ENCODE measurements at places on chromosomes 1 and 21.

DNA sequence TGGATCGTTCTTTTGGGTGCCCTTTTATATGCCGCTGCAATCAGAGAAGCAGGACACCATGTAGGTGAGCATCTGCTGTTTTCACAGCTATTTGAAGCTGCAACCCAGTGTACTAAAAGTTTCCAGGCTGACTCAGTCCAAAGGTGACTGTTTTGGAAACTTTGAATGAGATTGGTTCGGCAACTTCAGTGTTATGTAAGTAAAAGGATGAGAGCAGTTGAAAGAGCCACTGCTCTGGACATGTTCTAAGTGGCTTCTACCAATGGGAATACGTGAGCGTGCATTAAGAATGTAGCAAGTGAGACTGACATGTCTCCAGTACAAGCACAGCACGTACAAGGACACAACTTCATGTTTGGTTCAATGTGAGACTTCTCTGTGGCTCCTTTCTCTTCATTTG, 55.6 kb downstream of the DDR2 start:
- DNase-seq = no peak

DNA sequence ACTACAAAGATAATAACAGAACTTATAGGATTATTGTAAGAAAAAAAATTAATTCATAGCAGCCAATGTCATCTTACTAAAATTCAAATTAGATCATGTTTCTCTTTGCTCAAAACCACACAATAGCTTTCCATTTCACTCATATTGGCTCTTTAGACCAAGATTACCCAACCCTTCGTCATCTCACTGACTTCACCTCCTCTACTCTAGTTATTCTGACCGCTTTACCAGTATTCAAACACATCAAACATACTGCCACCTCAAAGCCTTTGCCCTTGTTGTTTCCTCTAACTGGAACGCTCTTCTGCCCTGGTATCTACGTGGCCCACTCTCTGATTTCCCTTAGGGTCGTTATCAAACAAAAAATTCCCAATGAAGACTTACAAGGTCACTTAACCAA, 1.7 kb downstream of the ANGPTL3 start:
- DNase-seq = no peak

- DNase-seq = no peak
Observed at GRCh38 chr1:215151841-215152549, 69.5 kb downstream of the KCNK2 start.

- DNase-seq = no peak
Observed at GRCh38 chr1:170175041-170175440, 29.3 kb downstream of the NTMT2 start.

DNA sequence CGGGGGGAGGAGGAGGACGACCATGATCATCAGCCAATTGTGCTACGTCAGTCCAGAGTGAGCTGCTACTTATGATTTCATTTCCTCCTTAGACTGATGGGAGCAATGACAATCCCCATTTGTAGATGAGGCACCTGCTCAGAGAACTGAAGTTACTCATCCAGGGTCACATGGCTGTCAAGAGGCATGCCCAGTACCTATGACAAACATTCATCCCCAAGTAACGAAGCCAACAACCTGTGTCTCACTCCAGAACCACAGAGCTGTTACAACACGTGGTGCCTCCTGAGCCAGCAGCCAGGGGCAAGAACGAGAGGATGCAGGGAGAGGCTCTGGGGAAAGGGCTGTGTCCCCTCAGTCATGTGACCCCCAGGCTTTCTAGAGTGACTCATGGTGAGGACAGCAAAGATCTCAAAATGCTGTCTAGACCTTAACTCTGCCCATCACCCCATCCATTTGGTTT, 93.6 kb downstream of the SIM2 start:
- DNase-seq = no peak

DNA sequence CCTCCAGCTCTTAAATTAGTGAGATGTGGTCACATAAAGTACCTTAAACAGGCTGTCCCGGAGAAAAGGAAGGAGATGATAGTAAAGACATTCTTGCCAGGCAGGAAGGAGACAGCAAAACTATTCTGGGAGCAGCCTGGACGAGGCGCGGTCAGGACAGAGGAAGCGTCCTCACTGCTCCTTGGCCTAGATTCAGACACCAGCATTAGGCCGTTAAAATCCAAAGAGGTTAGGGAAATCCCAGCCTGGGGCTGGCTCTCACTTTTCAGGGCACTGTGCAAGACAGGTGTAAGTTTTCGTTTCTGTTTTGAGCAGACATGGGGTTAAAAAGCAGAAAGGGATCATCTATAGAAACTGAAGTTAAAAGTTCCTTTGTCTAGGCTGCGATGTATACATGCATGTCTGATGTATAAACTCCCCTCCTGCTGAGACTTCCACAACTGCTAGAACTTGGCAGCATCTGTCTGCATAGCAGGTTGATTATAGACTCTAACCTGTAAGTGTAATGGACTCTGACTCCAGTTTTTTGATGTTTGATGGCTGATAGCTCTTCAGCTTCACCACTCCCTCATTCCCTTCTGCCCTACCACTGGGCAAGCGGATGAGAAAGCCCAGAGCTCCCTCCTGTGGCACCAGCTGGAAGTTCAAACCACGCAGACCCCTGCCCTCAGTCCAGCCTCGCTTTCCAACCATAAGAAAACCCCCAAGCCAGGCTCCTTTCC, 21.5 kb downstream of the STPG1 start:
- DNase-seq = peak; percentile 26

DNA sequence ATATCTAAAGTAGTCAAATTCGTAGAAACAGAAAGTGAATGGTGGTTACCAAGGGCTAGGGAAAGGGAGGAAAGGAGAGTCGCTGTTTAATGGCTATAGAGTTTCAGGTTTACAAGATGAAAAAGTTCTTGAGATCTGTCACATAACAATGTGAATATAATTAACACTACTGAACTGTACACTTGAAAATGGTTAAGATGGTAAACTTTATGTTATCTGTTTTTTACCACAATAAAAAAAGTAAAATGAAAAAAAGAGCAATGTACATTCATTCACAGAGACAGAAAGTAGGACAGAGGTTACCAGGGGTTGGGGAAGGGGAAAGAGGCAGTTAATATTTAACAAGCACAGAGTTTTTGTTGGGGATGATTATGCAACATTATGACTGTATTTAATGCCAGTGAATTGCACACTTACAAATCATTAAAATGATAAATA, 53.3 kb upstream of the SEC16B start:
- DNase-seq = no peak

GRCh38 chr1:22705586-22705985, 5.1 kb upstream of the EPHB2 start:
- DNase-seq = no peak

GRCh38 chr1:238257018-238257621, 366.4 kb upstream of the ZP4 start:
- no peak for DNase-seq
